ENCODE measurements at places on chromosomes 4 and X.

GRCh38 chrX:110143454-110144210 lies 140.7 kb downstream of the TMEM164 start:
- DNase-seq: no peak

GRCh38 chr4:6692379-6692778 lies 1.3 kb upstream of the S100P start:
- DNase-seq: no peak

DNA sequence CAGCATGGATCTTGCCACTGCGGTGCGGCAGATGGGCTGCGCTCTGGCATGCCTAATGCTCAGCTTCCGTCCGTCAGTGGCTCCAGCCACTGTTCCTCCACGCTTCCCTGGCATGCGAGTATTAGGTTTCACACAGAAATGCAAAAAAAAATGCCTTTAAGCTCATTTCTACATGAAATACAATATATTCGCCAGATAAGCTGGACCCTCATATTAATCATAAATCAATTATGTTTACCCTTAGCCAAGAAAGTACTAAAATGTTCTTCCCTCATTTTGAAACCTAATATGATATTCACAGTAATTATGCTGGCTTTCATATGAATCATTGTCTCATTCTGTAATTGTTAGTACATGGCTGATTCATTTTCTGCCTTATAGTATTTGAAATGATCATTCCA lies 115.5 kb upstream of the FAM241A start:
- DNase-seq: no peak

- DNase-seq: no peak
Observed at GRCh38 chrX:101029665-101030064, 22.2 kb downstream of the TRMT2B start.

DNA sequence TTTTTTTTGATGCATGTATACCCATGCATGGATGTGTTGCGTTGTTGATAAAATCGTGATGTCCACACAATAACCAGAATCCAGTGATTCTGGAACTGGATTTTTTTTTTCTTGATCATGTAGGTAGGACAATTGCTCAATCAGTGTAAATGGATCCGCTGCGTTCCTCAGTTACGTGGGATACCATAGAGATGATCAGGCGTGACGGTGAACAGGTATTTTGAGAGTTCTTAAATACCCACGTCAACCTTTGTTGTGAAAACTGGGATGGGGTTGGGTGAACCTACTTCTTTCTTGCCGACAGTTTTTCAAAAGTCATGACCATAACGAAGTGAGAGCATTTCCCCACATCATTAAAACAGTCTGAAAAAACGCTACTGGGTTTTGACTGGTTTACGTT lies 913 bp upstream of the SMIM10L2A start:
- DNase-seq: no peak

DNA sequence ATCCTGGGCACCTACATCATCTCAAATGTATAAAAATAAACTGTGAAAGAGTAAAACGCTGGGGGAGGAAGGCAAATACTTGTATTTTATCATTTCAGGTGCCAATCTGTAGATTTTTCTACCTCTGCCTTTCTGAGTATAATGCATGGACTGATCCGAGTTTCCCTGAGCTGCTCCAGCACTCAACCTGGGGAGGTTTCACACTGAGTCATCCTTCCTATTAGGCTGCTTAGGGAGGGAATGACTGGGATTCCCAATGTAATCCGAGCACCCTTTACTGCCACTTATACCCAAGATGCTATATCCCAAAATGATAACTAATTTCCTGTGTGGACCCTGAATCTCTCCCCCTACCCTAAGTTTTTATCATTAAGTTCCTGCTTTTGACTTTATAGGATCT lies 126.6 kb downstream of the HNRNPD start:
- no peak for DNase-seq

- DNase-seq: no peak
Observed at GRCh38 chr4:47729131-47729680, 108.7 kb downstream of the CORIN start.

DNA sequence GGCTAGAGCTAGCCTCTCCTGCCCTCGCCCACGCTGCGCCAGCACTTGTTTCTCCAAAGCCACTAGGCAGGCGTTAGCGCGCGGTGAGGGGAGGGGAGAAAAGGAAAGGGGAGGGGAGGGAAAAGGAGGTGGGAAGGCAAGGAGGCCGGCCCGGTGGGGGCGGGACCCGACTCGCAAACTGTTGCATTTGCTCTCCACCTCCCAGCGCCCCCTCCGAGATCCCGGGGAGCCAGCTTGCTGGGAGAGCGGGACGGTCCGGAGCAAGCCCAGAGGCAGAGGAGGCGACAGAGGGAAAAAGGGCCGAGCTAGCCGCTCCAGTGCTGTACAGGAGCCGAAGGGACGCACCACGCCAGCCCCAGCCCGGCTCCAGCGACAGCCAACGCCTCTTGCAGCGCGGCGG lies at the start of gene AR:
AR (plus strand) TSS at position 204 of the 400 bp plus-strand sequence. CDS start 1,126 bp downstream, outside the sequence.
- no peak for DNase-seq

GRCh38 chr4:83320548-83320947 lies 14.1 kb downstream of the HPSE start:
- DNase-seq: no peak

- peak; percentile 39 for DNase-seq
Observed at GRCh38 chr4:140052050-140052449, 101.9 kb downstream of the MAML3 start.

DNA sequence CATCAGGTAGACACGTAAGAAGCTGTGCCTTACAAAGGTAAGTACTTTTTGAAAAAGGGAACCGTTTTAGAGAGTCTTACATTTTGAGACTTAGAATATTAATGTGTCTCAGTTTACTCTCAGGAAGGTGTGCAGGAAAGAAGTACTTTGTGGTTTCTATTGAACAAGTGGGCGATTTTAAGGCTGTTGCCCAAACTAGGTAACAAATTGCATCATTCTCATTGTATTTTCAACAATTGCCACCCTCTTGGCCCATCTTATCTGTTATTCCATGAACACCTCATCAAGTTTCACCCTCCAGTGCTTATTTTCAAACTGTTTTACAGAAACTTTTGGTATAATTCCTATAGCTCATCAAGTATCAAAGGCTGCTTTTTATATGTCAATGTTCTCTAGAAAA lies 158.3 kb downstream of the SLC4A4 start:
- DNase-seq: no peak

GRCh38 chrX:150574559-150575418 lies 6.4 kb downstream of the MTM1 start:
- no peak for DNase-seq

DNA sequence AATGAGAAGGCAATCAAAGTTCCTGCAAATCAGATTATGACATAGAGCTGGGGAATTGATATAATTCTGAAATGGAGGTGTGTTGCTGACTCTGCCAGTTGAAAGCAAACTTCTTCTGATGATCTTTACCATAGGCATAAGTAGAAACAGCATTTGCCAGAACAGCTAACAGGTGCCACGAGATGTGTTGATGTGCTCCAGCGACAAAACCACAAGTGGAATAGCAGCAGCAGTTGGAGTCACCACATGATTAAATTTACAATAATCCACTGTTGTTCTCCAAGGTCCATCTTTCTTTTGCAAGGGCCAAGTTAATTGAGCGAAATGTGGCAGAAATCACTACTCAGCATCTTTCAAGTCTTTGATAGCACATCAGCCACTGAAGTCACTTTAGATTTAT lies 3.7 kb upstream of the OSTC start:
- no peak for DNase-seq

DNA sequence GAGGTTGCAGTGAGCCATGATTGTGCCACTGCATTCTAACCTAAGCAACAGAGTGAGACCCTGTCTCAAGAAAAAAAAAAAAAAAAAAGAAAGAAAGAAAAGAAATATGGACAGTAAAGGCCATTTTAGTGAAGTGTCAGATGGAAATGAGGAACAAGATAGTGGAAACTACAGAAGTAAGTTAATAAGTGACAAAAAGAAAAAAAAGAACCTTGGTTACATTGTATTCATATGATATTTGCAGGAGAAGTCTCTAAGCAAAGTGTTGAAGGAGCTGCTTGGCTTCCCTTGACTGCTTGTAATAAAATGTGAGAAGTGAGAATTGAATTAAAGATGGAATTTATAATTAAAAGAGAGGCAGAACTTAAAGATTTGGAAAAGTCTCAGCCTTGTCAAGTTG lies 73.2 kb downstream of the HOPX start:
- no peak for DNase-seq

- no peak for DNase-seq
Observed at GRCh38 chrX:130197464-130197863, 25.7 kb downstream of the RAB33A start.

DNA sequence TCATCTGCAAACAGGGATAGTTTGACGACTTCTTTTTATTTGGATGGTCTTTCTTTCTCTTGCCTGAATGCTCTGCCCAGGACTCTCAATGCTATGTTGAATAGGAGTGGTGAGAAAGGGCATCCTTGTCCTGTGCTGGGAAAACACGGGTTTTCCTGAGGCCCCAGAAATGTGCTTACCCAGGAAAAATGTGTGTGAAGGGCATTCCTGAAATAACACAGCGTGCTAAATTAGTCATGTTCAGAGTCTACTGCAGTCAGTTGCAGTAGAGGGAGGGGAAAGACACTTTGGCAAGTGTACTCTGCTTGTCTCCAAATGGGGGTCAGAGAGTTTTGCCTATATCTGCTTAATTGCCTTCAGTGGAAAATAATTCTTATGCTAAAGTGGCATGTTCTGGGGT lies 153.9 kb downstream of the CCNG2 start:
- no peak for DNase-seq

GRCh38 chrX:25872786-25873185 lies 265.4 kb upstream of the MAGEB18 start:
- DNase-seq: no peak
